ENCODE measurements at places on chromosomes 2 and 18.

DNA sequence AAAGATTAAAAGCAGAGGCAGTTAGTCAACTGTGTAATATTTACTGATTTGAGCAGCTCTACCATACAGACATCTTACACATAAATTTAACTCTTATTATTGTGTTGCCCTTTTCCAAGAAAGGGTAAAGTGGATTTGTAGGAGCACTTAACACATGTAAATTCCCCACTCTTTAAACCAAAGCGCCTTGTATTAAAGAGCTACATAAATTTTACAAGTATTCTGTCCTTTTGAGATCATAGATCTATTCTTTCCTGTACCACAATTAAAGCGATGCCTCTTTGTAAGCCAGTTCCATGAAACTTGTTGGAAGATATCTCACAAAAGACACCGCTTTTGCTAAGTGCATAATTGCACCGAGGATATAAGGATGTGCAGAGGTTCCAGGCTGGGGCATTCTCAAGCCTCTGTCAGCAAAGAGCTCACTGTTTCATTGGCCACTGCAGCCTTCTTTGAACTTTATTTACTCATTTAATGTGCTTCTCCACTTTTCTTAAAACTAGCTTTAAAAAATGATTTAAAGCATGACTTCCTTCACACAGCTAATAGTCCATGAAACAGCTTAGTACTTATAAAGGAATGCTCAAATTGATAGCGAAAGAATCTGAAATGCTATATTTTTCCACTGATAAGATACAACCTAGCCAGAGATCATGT, 520.0 kb upstream of the TCF4 start:
- DNase-seq = no peak

GRCh38 chr18:46073474-46074331, 1.6 kb upstream of the PSTPIP2 start:
- DNase-seq = peak; percentile 60

DNA sequence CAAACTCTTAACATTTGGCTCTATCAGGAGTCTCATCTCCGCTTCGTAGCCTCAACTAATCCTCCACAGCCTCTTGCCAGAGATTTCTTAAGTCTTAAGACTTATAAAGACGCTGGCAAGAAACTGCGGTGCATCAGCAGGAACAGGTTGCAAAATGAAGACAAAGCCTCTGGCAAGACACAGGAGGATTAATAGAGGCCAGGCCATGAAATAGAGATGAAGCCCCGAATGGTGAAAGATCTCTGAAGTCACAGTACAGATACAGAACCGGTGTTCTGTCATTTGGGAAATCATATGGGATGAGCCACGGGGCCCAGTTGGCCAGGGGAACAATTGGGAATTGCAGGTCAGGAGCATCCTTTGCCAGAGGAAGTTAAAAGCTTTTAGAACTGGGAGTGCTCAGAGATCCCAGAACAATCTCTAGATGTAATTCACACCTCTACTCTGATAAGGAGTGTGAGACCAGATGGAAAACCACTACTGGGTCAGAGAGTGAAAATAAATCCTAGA, 190.9 kb upstream of the FOSL2 start:
- peak; percentile 67 for DNase-seq

DNA sequence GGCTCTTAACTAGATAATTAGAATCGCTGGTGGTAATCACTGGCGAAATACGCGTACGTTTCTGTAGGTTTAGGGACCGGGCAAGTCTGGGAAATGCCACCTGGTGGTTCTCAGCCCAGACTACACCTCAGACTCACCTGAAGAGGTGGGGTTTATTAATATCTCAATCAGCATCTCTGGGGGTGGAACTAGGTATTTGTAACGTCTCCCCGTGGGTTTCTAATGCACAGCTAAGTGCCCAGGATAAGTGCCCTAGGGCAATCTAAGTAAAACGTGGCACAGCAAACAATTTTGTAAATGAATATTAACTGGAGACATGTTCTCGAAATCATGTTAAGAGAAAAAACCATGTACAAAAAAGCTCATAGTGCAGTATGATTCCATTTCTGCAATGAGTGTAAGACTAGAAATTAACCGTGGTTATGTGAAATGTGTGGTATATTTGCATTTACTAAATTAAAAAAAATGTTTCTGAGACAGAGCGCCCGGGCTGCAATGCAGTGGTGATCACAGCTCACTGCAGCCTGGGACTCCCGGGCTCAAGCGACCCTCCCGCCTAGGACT, 760 bp upstream of the CNOT11 start:
- peak; percentile 55 for DNase-seq

GRCh38 chr2:29650631-29651097, 270.7 kb downstream of the ALK start:
- no peak for DNase-seq

DNA sequence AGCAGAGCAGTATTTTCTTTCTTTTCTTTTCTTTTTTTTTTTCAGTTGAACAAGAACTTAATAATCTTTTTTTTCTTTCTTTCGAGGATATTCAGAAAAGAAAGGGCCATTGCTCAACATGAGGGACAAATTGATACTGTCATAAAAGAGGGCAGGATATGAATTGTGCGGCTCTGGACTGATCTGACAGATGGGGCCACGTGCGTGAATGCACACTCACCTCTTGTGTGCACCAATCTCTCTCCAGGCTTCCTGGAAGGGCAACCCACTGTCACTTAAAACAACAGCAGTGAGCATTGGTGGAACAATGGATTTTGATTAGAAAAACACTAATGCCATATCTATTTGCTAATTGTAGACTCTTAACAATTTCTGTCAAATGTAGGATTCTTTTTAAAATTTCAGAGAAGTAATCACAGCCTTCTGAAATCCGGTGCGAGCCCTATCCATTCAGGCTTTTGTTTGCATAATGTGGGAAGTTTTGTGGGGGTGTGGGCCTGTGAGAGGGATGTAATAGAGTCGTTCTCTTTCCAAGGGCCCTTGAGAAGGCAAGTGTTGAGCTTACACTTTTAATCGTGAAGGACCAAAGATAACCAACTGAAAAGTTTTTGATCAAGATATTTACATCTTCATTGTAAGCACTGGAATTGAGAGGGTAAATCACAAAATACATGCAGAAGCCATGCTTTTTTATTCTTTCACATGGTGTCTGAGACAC, 298.8 kb downstream of the SP3 start:
- no peak for DNase-seq

DNA sequence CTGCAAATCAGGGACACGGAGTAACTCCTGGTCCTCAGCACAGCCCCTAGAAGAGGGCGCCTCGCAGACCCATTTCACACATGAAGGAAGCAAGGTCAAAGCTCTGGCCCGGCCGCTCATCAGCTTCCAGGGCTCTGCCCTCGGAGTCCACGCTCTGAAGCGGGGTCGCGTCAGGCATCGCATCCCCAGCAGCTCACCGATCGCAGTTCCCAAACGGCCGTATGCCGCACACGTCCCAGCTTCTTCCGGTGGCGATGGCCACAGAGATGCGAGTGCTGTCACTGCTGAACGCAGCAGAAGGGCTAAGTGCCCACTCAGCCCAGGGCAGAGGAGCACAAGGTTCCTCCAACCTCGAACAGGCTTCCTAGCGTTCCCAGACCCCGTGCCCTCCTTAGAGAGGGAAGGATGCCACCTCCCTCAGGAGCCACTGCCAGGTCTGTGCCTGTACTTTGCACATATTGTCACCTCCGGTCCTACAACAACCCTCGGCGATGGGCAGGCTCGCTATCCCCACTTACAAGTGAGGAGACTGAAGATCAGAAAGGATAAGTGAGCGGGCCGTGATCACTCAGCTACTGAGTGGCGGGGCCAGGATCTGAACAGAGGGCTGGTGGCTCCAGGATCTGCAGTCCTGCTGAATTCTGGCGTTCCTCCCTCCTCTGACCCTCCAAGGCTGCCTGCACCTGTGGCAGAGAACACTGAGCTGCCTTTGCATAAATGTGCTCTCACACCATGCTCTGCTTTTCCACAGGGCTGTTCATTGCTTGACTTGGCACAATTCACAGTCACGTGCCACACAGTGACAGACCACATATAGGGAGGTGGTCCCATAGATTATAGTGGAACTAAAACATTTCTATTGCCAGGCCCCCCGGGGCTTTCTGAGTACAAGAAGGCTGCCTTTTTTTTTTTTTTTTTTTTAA, 71.4 kb downstream of the COPS8 start:
- DNase-seq = no peak

DNA sequence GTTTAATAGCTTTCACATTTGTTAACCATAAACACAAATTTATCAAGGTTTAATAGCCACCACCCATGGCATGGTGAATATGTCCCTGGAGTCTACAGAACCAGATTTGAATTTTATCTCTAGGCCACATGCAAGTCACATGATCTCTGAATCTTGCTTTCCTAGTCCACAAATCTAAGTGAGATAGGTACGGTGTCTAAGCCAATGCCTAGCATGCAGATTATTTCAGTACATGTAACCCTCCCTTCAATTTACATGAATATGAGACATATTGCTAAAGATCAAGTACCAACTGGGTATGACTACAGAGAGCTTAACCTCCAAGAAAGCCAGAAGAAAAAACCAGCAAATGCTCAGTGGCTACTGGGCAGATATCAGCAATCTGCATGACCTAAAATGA, 10.0 kb downstream of the ZNF24 start:
- no peak for DNase-seq

GRCh38 chr2:24107-24506, 22.2 kb downstream of the FAM110C start:
- DNase-seq = no peak

DNA sequence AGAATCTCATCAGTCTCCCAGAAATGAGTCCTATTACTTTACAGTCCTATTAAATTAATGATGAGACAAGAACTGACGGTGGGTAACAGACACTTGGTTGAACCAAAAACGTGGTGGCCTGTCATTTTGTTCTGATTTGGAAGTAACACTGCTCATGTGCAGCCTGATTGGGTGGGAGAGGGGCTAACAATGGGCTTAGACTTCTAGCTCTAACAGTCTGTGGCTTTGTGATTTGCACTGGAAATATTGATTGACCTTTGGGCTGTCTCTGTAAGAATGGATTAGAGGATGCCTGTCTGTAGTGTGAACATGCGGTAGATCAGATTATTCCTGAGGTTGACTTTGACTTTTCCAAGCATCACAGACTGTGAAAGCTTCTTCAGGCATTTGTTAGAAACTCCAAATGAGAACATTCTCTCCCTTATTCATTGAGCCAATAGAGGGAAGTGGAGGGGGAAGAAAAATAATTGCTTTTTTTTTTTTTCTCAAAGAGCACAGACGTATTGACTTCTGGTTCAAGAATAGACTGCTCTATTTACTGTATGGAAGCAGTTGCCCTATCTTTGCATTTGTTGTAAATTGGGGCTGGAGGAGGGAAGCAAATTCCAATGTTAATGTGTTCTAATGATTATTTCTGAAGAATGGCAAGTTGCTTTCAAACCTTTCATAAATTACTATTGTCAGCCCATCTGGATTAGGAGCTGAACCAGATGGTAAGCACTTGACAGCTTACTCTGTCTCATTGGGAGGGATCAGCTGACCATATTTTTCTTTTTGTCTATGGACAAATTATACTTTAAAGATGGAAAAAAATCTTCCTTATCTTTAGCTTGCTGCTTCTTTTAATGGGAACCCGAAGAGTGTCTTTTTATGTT, 85.8 kb upstream of the TTN start:
- peak; percentile 74 for DNase-seq

GRCh38 chr2:30105556-30105955, 41.3 kb upstream of the YPEL5 start:
- DNase-seq = no peak

GRCh38 chr2:43576981-43577892, 18.6 kb downstream of the THADA start:
- DNase-seq = no peak

DNA sequence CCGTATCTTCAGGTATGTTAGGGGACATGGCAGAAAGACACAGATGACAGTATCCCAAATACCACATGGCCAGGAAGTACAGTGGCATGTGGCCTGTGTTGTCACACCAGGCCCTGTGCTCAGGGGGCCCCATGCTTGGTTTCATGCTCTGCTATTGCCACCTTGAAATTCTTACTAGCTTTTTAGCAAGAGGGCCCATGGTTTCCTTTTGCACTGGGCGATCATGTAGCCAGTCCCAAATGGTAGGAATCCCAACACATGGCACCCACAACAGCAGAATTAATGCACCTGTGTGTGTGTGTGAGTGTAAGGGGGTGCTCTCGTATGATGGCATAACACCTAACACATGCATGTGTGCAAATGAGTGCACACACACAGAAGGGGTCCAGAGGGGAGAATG, 39.2 kb downstream of the MYO7B start:
- no peak for DNase-seq

GRCh38 chr2:12507295-12507694, 209.4 kb upstream of the TRIB2 start:
- no peak for DNase-seq

DNA sequence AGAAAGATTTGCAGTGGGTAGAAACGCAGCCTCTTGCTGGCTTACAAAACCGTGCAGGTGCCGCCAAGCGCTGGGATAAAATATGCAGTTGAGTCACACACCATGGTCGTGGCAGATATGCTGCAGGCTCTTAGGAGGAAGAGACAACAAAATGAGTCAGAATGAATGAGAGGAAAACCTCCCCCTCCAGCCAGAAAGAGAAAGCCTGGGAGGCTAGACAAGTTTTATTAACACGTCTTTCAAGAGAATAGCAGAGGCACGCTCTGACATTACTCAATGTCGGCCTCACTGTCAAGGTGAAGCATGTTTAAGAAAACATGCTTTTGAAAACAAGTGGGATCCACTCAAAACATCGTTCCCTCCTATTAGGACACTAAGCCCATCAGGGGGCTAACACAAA, 37.1 kb upstream of the ZCCHC2 start:
- no peak for DNase-seq

DNA sequence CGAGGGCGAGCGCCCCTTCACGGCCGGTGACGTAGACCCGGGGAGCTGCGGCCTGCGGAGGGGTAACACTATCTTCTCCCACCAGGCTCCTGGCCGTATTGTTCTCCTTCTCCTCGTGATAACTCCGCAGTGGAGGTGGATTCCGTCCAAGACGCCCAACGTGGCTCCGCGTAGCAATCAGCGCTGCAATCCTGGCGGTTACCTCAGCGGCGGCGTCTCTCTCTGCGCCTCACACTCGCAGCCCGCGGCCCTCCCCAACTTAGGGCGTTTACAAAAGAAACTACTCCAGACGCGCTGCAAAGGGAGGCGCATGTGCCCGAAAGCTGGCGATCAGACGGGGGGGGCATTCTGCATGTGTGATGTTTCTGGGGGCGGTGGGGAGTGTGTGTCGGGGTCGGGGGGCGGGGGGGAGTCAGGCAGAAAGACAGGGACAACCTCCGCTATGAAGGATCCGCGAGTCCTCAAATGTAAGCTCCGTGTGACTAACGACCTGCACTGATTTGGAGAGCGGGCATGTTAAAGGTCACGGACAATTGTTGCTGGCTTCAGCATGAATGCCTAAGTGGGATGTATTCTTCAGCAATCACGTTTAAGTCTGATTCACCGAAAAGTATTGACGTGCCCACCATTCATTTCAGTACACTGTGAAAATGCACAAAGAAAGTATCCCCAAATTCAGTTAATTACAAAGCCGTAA, 1.3 kb upstream of the ZNF516 start:
- DNase-seq = no peak

GRCh38 chr2:107986278-107987217, at the start of gene SLC5A7:
SLC5A7 (plus strand) TSS chr2:107986524; CDS start chr2:107988156, 1,632 bp downstream.
- no peak for DNase-seq

DNA sequence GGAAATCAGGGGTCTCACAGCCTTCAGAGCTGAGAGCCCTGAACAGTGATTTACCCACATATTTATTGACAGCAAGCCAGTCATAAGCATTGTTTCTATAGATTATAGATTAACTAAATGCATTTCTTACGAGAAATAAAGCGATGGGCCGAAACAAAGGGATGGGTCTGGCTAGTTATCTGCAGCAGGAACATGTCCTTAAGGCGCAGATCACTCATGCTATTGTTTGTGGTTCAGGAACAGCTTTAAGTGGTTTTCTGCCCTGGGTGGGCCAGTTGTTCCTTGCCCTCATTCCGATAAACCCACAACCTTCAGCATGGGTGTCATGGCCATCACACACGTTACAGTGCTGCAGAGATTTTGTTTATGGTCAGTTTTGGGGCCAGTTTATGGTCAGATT, 36.4 kb downstream of the TANC1 start:
- no peak for DNase-seq
